ENCODE measurements at places on chromosomes 5 and 9. TPM values are rescaled to one million over a fixed set of nuclear protein-coding genes. Genes with fewer than 3 reads are reported as not detected.

DNA sequence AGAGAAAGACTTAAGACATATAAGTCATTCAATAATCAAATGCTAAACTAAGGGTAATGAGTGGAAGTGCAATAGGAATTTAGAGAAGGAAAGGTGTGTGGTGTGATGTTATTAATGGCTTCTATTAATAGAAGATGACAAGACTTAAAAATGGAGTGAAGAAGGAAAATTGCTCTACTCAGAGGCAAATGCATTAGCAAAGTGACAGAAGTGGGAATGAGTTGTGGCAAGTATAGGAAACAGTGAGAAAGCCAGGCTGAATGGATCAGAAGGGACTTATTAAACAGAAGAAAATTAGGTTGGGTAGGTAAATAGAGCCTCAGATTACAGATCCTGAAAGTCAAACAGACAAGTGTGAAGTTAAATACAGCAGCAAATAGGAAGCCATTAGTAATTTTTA is 5.7 kb downstream of the SKIC3 start:
- DNase-seq, result no peak

GRCh38 chr5:87435144-87435694 is 22.5 kb upstream of the CCNH start:
- DNase-seq, result no peak

DNA sequence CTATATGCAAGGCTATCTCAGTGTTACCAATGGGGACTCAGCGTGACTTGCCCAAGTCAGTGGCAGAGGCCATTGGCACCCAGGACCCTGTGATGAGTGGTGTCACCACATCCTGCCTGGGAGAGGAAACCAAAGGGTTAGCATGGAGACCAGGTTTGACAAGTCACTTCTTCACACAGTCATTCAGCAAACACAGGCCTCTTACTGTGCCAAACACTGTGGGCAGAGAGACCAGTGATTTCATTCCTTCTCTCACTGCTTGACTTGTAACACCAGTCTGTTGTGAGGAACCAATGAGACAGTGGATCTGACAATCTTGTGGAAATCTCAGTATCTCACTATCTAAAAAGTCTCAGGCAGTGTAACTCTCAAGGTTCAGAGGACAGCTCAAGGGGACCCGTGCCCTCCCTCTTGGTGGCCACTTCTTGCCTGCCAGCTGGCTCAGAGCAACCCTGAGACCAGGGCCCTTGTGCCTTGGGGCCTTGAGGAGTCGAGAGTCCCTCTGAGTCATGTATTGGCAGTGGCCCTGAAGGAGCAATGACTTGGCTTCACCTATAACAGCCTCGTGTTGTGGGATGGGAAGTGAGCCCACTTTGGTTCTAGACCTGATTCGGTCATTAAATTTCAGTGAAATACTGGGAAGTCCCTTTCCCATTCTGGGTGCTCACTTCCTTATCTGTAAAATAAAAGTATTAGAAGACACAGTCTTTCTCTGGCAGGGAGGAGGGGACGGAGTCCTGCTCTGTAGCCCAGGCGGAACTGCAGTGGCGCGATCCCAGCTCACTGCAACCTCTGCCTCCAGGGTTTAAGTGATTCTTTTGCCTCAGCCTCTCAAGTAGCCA is 1.6 kb downstream of the FABP6 start:
- DNase-seq, result peak; percentile 57

GRCh38 chr5:43113546-43113945 is 7.2 kb upstream of the ZNF131 start:
- DNase-seq, result no peak

DNA sequence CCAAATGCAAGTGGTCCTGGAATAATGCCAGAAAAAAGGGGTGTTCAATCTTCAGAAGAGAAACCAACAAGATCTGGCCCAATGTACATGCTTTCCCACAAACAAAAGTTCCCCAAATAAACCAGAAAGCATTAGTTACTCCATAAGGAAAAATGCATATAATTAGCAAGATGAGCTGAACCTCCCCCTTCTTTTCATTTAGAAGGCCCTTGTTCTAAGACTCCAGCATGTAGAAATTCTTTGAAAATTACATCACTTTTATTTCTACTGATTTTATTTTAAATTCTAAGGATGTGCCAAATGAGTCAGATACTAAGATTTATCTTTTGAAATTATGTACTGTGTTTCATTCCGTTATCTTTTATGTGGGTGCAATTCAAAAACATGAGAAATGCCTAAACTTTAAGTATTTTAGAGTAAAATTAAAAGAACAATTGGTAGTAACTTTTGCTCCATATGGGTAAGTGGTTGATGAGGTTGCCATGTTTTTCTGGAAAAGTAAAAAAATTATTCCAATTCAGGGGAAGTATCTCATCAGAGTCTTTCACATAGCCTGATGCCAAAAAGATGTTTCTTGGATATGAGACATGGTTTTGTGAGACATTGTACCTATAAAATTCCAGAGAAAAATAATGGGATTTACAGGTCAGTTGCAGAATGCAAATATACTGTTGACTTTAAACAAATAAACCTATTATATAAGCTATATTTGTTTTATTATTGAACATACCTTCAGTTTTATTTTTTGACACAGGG is 106.5 kb upstream of the CCDC112 start:
- DNase-seq, result peak; percentile 80

- DNase-seq, result no peak
These were observed 19.7 kb upstream of the OR2K2 start for GRCh38 chr9:111349766-111350165.

DNA sequence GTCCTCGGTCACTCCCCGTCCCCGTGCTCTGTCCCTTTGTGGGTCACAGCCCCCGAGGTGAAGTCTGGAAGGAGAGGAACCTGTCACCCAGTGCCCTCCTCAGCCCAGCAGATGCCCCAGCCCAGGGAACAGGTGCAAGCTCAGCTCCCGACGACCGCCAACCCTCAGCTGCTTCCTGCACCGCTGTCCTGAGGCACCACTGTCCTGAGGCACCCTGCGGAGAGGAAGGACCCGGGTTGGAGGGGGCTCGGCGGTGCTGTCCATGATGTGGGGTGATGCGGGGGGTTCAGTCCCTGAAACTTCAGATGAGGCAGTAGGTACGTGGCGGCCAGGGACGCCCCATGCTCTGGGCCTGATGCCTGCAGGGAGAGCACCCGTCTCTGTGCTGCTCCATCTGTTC is 81.4 kb downstream of the COL5A1 start:
- no peak for DNase-seq

DNA sequence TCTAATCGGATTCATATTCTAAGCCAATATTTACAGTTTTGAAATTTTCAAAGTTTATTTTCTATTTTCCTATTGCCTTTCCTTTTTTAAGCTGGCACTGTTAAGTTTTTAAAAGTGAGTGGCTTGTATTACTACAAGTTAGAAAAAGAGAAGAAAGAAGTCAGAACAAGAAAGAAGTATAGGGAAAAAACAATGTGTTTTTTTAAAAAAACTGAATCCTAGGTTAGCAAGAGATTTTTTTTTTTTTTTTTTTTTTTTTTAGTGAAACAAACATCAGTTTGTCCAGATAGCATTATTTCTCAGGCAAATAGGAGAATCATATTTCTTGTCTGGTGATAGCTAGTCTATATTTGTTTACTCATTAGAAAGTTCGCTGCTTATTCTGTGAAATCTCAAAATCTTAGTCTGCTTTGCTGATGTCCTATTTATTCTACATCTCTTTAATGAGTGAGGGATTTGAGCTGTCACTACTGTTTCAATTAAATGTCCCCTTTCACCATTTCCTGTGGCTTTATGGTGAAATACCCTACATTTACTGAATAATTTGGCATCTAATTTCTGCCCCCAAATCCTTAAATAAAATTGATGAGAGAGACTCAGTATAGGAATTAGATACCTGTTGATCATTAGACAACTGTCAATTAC is 19.1 kb upstream of the LMNB1 start:
- DNase-seq, result no peak

- DNase-seq, result no peak
These were observed 29.4 kb downstream of the IER5L start for GRCh38 chr9:129148463-129149204.

DNA sequence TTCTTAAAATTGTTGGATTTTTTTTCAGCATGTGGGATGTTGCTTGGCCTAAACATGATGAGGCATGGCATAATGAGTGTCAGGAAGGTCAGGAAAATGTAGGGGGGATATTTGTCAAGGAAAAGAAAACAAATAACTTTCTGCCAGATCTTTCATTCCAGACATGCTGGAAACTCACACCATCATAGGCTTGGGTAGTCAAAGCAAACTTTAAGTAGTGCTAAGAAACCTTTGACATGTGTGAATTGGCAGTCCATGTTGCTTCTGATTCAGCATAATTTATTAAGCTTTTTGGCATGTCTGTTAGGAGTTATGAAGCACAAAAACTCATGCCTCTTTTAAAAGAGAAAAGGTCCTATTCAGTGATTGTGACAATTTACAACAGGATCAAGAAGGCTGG is 61.3 kb upstream of the MTAP start:
- DNase-seq, result peak; percentile 21

- peak; percentile 35 for DNase-seq
These were observed 412.2 kb upstream of the CDH9 start for GRCh38 chr5:27450607-27451006.

DNA sequence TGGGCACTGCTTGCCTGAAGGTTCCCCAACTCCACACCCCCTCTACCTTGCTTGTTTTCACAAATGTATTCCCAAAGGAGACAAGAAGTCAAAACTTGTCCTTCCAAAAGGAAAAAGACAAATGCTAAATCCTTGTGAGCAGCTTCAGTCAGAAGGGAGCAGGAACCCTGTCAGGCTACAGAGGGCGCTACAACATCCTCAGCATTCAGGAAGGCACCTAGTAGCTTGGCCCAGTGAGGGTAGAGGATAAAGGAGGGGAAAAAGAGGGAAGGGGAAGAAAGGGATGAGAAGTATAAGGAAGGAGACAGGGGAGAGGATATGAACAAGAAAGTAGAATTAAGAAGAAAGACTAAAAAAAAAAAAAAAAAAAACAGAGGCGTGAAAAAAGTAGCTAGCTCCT is 97.5 kb downstream of the MLLT3 start:
- peak; percentile 9 for DNase-seq

DNA sequence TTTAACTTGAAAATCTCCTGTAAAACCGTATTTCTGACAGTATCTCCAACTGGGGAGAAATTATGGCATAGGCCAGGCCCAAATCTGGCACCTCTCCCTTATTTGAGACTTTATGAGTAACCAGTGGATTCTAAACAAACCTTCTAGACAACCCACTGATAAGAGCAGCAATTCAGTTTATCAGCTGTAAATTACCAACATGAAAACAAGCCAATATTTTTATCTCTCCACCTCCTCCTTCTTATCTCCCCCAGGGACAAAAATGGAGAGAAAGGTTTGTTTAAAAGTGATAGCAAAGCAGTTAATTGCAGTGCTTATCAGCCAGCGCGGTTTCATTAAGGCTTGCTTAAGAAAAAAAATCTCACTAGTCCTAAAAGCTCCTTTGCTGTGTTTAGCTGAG is 53.8 kb downstream of the KCNV2 start:
- DNase-seq, result peak; percentile 9

GRCh38 chr9:14616188-14616982 is 76.8 kb downstream of the ZDHHC21 start:
- peak; percentile 78 for DNase-seq

GRCh38 chr5:59559847-59560246 is 333.7 kb downstream of the PDE4D start:
- no peak for DNase-seq

GRCh38 chr9:79250806-79251205 is 321.0 kb upstream of the TLE4 start:
- no peak for DNase-seq

DNA sequence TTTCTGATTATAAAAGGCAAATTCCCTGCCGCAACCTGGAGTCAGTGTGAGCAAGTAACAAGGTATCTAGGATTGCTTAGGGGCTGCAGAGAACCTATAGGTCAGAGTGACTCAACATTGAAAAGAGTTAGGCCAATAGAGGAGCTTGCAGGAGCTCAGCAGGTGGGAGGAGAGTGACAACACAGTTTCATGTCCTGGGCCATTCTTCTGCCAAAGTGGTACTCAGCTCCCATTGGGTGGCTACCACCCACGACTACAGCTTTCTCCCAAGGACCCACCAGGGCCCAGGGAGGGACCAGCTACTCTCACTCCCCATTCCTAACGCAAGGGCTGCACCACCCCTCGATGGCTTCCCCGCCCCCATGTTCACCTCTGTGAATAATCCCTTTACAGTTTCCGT is 86.7 kb upstream of the SPATA31C2 start:
- DNase-seq, result no peak

DNA sequence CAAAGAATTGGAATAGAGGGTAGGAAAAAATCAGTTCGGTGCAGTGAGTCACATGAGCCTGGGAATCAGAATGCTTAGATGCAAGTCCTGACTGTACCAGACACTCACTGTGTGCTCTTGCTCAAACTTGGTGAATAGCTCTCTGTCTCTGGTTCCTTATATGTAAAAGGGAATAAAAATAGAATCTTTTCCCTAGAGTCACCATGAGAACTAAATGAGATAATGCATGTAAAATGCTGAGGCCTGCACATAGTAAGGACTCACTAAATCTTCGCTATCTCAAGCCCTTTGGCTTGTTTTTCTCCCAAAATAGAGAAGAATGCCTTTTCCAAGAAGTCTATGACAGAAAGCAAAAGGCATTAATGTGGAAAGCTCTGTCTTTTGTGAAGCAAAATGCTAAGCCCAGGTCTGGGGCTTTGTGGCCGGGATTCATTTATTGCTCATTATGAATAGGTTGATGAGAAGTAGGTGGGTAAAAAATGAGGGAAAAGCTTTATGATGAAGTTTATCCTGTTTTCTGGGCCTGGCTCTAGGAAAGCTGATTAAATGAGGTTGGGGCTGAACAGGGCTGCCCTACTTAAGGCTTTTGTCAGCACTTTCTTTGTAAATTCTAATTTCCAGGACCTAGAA is 483.3 kb downstream of the DMAC1 start:
- peak; percentile 84 for DNase-seq

- DNase-seq, result peak; percentile 88
These were observed 5.0 kb upstream of the GPRIN1 start for GRCh38 chr5:176614805-176615478.

DNA sequence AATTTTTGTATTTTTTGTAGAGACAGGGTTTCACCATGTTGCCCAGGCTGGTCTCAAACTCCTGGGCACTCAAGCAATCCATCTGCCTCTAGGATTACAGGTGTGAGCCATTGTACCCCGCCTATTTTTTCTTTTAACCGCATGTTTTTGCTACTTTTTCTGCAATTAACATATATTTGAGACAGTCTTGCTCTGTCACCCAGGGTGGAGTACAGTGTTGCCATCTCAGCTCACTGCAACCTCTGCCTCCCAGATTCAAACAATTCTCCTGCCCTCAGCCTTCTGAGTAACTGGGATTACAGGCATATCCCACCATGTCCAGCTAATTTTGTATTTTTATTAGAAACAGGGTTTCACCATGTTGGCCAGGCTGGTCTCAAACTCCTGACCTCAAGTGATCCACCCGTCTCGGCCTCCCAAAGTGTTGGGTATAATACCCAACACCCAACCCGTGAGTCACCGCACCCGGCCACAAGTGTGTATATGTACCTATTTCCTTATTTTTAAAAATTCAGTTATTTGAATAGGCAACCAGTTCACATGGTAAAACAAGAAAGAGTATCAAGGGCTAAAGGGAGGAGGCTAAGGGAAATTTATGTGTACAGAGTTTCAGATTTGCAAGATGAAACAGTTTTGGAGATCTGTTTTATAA is 13.3 kb downstream of the PHAX start:
- DNase-seq, result no peak

- peak; percentile 48 for DNase-seq
These were observed 287.4 kb downstream of the ARHGAP26 start for GRCh38 chr5:143057580-143057999.

UNC5A gene
- total RNA-seq, result not detected

ZCCHC10 gene
- 9.5 TPM for total RNA-seq

CMBL gene
- total RNA-seq, result 4.0 TPM

Data from GM23248 (cell line).